ENCODE measurements at places on chromosomes 2 and 18.

DNA sequence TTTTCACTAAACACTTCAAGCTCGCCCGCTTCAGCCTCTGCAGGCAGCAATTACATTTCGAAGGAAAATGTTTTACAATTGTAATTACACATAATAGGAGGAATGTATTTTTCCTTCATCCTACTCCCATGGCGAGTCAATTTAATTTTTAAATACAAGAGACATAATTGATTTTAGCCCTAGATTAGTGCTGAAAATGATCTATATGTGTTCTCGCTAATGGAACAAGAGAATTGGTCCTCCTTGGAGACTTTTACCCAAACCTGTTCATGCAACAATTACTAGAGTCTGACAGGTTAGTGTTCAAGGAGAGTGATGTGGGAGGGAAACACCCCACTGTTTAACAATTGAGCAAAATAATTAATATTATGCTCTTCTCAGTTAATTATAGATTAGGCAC is 509.4 kb upstream of the SETBP1 start:
- no peak for DNase-seq
- H3K4me1 ChIP-seq, result no peaks in the 10 kb centered on the region
- no peaks in the 10 kb centered on the region for H3K27me3 ChIP-seq

- no peaks in the 10 kb centered on the region for H3K4me1 ChIP-seq
- H3K36me3 ChIP-seq, result peaks cover 14% of the 10 kb centered on the region
- no peaks in the 10 kb centered on the region for H3K27me3 ChIP-seq
- no peak overlapping the region for H3K4me3 ChIP-seq
Measured at GRCh38 chr2:72511906-72512305, 313.9 kb downstream of the EXOC6B start.

DNA sequence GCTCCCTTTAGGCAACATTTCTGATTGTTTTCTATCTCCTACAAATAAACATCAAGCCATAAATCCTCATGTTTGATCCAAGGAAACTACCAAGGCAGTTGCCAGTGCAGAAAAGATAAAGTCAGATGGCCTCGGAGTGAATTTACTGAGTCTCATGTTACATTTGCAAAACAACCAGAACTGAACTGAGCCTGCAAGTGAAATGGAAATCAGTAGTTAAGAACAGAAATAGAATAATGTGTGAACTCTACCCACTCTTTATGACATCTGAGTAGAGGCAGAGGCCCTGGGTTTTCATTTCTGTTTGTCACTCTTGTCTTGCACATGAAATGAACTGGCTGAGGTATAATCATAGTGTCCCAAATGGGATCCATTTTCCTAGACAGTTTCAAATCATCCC is 20.4 kb upstream of the DAPL1 start:
- H3K36me3 ChIP-seq, result no peaks in the 10 kb centered on the region
- H3K4me3 ChIP-seq, result no peak overlapping the region
- peaks cover 32% of the 10 kb centered on the region for H3K4me1 ChIP-seq
- no peak overlapping the region for H3K27ac ChIP-seq

GRCh38 chr2:184312970-184313369 is 285.4 kb upstream of the ZNF804A start:
- H3K4me3 ChIP-seq, result no peak overlapping the region
- no peaks in the 10 kb centered on the region for H3K27me3 ChIP-seq
- no peak overlapping the region for H3K27ac ChIP-seq
- H3K4me1 ChIP-seq, result no peaks in the 10 kb centered on the region

Data from esophagus squamous epithelium (tissue), 5 donors.